ENCODE measurements at places on chromosomes 4 and X.

DNA sequence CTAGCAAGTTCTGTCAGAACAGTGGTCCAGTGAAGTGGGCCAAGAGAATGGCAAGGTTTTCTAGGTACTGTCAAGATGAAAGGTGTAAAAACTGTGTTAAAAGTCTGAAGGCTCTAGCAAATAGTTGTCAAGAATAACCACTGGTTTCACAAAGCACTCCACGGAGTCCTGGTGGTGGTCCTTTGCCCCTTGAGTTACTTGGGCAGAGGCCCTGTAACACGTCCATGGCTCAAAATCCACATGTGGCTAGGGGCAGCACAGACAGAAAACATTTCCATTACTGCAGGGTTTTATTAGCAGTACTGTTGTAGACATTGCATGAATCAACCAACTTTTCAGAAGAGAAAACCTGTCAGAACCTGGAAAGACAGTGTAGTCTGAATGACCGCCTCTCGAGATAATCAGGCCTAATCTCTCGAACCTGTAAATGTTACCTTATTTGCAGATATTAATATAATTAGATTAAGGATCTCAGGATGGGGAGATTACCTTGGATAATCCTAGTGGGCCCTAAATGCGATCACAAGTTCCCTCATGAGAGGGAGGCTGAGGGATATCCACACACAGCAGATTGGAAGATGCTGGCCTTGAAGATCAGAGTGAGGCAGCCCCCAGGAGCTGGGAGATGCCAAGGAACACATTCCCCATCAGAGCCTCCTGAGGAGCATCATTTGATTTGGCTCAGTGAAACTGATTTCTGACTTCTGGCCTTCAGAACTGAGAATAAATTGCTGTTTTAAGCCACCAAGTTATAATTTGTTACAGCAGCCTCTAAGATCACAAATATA lies 34.7 kb downstream of the ERVMER34-1 start:
- DNase-seq, result no peak

GRCh38 chrX:19024366-19024765 lies 40.5 kb upstream of the PHKA2 start:
- no peak for DNase-seq

GRCh38 chrX:119208401-119209057 lies 27.6 kb upstream of the PGRMC1 start:
- no peak for DNase-seq

GRCh38 chrX:3990569-3990968 lies 277.1 kb upstream of the PRKX start:
- no peak for DNase-seq

GRCh38 chr4:1504595-1505500 lies 98.6 kb upstream of the NKX1-1 start:
- DNase-seq, result no peak

- peak; percentile 21 for DNase-seq
Measured at GRCh38 chrX:125622899-125623298, 303.2 kb downstream of the TEX13C start.

- no peak for DNase-seq
Measured at GRCh38 chr4:129863206-129863605, 767.3 kb downstream of the C4orf33 start.

DNA sequence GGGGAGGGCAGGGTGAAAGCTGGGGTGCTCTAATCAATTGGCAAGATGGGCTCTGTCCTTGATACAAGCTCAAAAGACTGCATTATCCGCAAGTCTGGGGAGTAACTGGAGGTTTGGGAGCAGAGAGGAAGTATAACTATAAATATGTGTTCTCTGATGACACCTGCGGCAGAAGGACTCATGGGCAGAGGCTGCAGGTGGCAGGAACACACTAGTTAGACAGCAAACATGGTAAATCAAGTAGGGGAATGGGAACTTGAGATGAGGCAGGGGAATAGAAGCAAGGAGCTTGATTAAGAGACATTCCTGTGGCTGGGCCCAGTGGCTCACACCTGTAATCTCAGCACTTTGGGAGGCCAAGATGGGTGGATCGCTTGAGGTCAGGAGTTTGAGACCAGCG lies 30.3 kb downstream of the SH3KBP1 start:
- DNase-seq, result no peak

GRCh38 chr4:19266566-19266965 lies 985.1 kb upstream of the SLIT2 start:
- peak; percentile 1 for DNase-seq

DNA sequence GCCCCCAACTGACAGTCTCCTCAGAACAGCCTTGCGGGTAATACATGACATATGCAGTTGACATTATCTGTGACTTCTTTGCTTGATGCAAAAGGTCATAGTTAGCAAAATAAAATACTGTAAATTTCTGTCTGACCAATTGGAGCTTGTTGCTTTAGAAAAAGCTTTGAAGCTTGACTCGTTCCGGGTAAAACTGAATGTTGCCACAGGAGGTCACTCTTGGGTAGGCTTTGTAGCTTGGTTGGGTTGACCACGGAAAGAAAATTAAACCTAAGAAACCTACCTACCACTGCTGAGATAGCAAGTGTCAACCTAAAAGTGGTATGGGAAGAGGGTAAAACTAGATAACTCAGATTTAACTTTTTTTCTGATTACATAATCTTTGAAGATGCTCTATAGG lies 23.2 kb downstream of the PRPS2 start:
- DNase-seq, result peak; percentile 50

GRCh38 chr4:139619644-139620043 lies 46.0 kb upstream of the MGST2 start:
- DNase-seq, result peak; percentile 28

DNA sequence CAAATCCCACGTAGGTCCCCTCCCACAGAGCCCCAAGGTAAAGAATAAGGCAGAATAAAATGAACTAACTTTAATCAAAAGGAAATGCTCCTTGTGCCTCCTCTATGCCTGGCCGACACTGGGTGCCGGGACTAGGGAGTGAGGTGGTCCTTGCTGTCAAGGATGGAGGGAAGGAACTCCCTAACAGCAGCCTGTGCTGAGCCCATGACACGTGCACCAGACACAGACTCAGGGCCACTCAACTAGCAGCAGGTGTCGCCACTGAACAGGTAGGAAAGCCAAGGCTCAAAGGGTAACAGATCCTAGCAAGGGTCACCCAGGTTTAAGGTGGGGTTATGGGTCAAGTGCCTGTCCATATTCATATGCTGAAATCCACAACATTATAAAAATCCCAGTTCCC lies 29.2 kb downstream of the MSX1 start:
- no peak for DNase-seq

GRCh38 chr4:113541933-113542332 lies 219.6 kb downstream of the CAMK2D start:
- peak; percentile 33 for DNase-seq

- no peak for DNase-seq
Measured at GRCh38 chr4:32826169-32826568, 2106.0 kb downstream of the PCDH7 start.

DNA sequence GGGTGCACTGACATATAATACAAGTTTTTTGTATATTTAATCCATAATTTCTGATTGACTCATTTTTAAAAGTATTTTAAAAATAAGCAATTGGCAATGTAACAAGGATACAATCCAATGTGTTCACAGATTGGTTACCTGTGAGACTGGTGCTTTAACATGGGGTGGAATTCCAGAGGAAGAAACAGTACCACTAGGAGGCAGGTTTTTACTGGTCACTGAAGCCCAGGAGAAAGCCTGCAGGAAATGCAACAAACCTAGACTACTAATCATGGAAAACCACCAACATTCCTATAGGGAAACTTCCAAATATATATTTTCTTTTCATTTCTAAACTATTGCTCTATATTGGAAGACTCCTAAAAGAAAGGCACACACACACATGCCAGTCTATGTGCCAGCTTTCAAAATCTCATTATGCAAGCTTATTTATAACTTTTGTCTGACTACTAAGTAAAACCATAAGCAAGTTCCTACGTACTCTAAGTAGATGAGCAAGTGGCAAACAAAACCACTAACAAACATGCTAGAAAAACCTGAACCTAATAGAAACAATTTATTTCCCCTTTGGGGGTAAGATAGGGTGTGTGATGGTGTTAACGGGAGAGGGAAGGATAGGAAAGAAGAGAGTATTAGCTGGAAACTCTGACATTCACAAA lies 19.2 kb downstream of the G3BP2 start:
- DNase-seq, result peak; percentile 48

DNA sequence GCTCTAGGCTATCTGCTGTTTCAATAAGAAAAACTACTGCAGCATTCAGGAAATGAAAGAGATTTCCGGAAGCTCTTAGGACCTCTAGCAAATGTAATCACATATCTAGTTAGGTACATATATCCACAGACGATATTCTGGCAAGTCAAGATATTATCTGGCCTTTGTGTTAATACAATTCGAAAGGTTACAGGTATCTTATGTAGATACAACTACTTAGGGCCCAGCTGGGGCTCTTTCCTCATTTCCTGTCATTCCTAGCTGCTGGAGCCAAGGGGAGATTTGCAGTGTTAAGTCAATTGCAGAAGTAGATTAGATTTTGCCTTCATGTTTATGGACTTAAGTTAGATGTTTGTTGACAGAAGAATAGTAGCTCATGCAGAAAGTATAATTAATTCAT lies 299.5 kb downstream of the ARHGAP24 start:
- DNase-seq, result no peak

DNA sequence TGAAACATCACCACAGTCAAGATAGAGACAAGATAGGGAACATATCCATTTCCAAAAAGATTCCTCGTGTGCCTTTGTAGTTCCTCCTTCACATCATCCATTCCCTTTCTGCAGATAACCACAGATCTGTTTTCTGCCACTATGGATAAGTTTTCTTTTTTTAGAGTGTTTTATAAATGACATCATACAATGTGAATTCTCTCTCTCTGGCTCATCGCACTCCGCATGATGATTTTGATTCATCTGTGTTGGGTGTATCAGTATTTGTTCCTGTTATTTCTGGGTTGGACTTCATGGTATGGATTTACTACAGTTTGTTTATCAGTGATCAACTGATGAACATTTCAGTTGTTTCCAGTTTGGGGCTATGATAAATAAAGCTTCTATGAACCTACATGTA lies 23.2 kb upstream of the ANXA3 start:
- DNase-seq, result peak; percentile 59

GRCh38 chr4:6803246-6803645 lies 20.7 kb downstream of the KIAA0232 start:
- DNase-seq, result no peak

DNA sequence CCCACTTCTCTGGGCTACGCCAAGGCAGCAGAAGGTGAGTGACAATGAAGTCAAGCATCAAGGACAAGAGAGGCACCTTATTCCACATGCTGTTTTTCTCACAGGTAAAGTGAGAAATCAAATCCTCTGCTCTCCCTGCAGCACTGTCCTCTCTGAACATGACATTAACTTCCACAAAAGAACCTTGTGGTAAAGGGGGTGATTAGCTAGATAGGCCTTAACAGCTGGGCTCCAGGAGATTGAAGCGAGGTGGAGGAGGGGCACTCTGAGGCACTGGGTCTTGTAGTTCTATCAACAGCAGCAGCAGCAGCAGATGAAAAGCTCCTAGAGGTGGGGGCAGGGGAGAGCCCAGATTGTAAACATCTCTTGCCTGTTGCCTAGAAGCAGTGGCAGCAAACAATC lies 96.8 kb upstream of the CXXC4 start:
- DNase-seq, result no peak

GRCh38 chr4:147943159-147943638 lies 211.3 kb downstream of the ARHGAP10 start:
- no peak for DNase-seq

- DNase-seq, result peak; percentile 70
Measured at GRCh38 chr4:144582105-144582850, 63.7 kb upstream of the HHIP start.

GRCh38 chr4:3257103-3257555 lies 8.2 kb downstream of the MSANTD1 start:
- DNase-seq, result no peak

GRCh38 chrX:71913156-71913950 lies 2.7 kb downstream of the NHSL2 start:
- DNase-seq, result no peak

- DNase-seq, result peak; percentile 50
Measured at GRCh38 chrX:120749141-120749846, 119.4 kb upstream of the C1GALT1C1 start.

GRCh38 chrX:41909068-41909467 lies 14.3 kb downstream of the CASK start:
- DNase-seq, result no peak

DNA sequence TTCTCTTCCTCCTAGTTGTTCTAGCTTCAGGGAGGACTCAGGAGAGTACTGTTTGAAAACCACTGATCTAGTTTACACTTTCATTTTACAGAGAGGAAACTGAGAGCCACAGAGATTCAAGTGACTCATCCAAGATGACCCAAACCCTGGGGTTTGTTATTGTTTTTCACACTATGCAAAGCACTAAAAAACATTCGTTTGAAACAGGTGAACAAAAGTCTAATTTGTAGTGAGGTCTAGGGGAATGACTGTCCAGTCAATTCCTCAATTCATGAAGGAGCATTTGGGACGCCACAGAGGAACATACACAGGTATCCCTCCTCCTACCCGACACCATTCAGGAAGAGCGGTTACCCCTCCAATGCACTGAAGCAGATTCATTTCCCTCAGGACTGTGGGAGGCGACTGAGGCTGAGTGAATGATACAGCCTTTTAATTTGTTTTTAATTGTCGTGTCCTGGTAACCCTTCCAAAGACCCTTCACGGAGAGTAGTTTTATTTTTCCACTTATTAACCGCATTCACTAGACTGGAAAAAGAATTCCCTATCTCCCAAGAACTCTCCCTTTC lies 30.3 kb downstream of the TLR10 start:
- peak; percentile 21 for DNase-seq

GRCh38 chrX:117376460-117376859 lies 740.1 kb downstream of the KLHL13 start:
- DNase-seq, result no peak

DNA sequence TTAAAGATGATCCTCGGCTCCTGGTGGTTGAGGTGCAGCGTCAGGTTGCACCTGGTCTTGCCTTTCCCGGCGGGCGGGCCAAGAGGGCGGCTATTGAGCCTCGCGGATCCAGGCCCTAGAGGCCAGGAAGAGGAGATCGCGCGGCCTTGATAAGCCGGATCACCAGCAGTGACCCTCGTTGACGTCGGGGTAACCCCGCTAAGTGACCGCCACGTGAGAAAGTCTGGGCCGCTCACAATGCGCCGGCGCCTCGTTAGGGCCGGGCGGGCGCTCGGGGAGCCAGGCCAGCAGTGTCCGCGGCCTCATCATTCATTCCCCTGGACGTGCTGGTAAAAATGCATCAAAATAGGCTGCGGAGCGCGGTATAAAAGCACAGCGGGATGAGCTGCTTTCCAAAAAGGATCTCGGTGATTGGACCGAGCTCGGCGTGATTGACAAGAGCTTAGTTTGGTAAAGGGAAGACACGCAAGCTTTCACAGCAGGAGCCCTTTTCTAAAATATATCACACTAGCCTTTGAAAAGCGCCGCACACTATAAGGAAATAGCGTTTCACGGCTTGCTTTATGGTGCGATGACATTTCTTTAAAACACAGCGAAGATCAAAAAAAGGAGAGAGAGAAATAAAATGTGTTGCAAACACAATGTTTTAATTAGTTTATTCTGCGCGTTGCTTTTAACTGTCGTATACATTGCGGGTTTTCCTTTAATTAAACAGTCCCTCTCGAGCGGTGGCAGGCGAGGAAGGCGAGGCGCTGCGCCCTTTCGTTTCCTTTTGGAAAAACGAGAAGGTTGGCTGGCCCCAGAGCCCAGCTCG lies 15.9 kb upstream of the ZIC3 start:
- DNase-seq, result no peak

All from fibroblast of upper back skin (primary cell).